ENCODE measurements at places on chromosomes 2 and 18.

GRCh38 chr2:216696751-216697560 lies 1.6 kb upstream of the IGFBP5 start:
- no peak for DNase-seq

- DNase-seq = no peak
Measured at GRCh38 chr2:2851806-2852777, 521.0 kb upstream of the MYT1L start.

GRCh38 chr2:195212586-195212985 lies 444.4 kb upstream of the SLC39A10 start:
- DNase-seq = no peak

- no peak for DNase-seq
Measured at GRCh38 chr2:24080701-24081100, 3.9 kb downstream of the TP53I3 start.

DNA sequence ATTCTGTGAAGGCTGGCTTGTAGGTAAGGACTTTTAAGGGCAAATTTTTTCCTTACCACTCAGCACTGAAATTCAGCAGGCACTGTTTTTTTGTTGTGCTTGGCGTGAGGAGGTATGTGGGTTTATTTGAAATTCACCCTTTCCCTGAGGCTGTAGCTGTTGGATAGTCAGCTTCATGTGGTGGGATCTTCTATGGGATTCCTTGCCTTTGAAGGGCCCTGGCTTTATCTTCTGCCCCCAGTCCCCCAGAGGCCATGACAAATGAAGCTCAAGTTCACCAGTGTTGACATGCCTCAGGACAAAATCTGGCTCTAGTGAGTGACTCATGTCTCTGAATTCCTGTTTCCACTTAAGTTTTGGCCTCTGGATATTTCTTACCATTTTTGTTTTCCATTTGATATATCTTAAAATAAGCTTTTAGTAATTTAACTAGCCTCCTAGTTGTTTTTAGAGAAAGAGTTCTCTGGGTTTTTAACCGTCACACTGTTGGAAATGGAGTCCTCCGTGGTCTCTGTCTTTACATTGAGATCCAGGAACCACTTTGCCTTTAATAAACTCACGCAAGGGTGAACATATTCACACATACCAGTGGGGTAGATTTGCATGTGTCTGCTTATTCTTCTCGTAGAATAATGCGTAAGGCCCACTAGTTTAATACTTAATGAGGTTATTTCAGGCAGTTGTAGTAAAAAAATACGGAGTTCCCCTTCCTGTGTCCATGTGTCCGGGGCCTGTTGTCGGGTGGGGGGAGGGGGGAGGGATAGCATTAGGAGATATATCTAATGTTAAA lies 211.1 kb upstream of the FAM98A start:
- DNase-seq = no peak

DNA sequence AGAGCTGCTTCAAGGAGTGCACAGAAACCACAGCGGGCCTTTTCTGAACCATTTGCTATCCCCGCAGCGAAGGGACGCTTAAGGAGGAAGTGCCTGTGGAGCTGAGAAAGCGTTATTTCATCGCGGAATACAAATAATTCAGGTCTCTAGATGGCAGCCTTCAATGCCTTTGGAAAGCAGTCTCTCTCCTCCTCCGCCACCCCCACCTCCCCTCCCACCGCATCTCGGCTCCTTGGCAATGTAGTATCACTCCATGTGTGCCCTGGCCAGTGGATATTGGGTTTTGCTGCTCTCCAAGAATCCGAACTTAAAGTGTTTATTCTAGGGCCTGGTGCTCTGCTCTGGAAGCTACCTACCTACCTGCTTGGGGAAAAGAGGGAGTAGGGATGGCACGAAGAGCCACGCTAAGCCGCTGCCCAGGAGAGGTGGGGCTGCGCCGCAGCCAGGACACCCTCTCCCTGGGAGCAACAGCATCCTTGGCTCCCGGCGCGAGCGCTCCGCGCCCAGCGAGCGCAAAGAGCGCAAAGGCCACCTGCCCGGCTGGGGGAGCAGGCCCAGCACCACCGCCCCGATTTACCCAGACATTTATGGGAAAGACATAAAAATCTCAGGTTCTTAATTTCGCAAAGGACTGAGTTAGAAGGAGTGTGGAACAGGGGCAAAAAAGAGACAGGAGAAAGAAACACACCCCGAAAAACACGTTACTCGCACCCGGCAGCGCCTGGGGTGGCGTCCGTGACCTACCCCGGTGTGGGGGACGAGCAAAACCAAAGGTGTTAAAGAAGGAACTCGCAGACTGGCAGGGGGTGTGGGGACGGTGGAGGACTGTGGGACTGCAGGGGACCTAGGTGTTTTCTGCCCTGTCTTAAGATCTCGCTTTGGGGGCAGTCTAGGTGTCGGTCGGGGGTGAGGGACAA lies 1.0 kb downstream of the SPHKAP start:
- DNase-seq = no peak

DNA sequence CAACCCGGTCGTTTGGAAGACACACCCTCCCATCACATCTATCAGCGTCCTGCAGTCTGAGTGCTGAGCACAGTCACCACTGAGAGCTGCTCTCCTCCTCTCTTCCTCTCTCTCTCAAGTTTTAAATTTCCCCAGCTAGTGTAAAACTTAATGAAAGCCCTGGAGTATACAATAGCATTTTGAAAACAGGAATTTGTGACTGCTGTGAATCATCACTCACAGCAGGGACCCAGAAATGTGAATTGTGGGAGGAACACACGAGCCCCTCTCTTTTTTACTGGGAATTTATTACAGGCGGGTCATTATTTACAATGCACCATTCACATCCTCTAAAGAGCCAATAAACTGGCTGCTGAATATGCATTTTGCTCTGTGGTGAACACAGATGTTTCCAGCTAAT lies 185.0 kb upstream of the SMIM21 start:
- no peak for DNase-seq

DNA sequence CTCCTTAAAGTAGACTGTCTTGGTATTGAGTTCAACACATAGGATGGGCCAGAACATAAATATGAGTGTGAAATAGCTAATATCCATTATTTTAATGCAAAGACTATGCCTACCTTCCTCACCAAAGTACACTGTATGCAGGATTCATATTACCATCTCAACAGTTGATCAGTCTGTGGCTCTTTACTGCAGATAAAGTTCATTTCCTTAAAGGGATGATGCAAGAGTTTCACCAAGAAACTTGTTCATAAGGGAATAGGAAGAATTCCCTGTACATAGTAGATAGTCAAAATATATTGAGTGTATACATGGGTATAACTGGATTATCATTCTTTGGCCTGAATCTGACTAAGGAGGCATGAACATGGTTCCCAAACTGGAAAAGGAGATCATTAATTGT lies 35.0 kb downstream of the MARS2 start:
- DNase-seq = no peak

DNA sequence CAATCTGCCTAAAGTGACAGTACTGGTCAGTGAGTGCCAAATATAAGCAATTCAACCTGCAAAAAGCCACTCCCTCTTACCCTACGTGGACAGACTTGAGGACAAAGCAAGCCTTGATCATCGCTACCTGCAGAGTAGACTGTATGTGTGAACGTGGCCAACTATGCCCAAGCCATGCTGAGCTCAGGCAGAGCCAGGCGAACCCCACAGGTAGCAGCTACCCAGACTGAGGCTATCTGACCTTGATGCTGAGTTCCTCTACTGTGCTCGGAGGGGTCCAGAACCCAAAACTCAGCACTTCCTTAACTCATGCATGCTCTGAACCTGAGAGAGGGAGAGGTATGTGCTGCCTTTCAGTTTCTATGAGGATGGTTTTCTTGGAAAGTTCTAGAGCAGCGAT lies 63.5 kb upstream of the TMEM200C start:
- DNase-seq = no peak

DNA sequence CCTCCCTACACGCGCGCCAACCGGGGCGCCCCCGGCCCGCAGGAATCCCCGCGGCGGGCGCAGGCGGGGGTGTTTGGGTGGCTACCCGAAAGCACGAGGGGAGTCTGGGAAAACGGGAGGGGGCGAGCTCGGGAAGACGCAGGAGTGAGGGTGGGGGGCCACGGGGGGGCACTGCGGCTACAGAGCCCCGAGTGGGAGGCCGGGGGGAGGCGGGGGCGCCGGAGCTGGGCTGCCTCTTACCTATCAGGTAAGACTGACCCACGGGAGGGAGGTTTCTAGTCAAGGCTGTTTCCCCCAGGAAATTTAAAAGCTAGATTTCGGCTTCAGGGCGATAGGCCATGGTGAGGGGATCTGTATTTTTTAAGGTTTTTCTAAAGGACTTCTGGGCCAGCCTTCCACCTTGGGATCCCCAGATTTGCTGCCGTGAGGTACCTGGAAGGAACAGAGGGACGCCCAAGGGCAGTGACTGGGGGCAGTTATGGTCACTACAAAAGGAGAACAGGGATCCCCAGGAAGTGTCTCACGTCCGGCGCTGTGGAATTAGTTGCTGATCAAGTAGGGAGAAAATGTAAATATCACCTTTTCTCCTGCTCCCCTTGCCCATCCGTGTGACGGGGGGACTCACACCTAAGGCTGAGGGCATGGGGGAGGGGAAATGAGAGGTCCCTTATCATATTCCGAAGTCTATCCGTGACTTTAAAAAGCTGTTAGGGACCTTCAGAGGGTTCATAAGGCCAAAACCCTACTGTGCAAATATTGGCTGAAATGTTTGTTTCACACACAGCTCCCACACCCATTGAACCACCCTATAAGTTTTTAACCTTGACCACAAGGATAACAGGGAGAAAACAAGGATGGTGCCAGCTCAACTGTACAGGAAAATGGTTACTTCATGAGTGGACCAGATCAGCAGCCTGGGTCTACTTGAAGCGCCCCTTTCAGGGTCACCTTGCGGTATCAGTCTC lies 638 bp upstream of the IRS1 start:
- DNase-seq = no peak

- no peak for DNase-seq
Measured at GRCh38 chr2:142222715-142223114, 91.9 kb upstream of the LRP1B start.

- no peak for DNase-seq
Measured at GRCh38 chr2:178279142-178279541, 84.8 kb downstream of the OSBPL6 start.

GRCh38 chr2:147488472-147488871 lies 356.4 kb upstream of the ACVR2A start:
- no peak for DNase-seq

GRCh38 chr2:144409241-144409640 lies 110.7 kb downstream of the ZEB2 start:
- no peak for DNase-seq

DNA sequence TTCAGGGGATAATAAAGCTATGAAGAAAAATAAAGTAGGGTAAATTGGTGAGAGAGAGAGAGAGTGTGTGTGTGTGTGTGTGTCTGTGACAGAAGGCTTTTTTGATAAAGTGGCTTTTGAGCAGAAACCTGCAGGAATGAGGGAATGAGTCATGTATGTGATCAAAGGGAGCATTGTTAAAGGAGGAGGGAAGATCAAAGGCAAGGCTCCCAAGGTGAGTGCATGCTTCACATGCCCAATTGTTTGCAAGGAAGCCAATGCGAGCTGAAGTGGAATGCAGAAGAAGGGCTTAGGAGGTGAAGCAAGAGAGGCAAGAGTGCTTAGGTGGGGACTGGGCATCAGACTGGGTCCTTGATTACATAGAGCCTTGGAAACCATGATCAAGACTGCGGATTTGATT lies 96.8 kb downstream of the DNAH6 start:
- no peak for DNase-seq

DNA sequence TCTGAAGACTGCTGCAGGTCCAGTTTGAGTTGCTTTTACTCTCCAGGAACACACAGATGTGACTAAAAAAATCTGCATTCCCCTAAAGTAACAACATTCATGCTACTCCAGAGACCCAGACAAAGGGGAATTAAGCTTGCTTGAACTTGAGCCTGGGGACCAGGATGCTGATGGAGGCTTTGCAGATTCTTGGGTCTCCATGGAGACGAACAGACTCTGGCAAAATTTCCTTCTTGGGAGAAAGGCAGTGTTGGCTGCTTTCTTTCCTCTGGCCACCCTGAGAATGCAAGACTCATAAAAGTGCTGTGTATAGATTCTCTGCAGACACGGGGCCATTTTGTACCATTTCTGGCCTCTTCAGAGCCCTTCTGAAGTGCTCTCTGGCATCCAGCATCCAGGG lies 112.0 kb downstream of the ACTR3 start:
- DNase-seq = no peak

DNA sequence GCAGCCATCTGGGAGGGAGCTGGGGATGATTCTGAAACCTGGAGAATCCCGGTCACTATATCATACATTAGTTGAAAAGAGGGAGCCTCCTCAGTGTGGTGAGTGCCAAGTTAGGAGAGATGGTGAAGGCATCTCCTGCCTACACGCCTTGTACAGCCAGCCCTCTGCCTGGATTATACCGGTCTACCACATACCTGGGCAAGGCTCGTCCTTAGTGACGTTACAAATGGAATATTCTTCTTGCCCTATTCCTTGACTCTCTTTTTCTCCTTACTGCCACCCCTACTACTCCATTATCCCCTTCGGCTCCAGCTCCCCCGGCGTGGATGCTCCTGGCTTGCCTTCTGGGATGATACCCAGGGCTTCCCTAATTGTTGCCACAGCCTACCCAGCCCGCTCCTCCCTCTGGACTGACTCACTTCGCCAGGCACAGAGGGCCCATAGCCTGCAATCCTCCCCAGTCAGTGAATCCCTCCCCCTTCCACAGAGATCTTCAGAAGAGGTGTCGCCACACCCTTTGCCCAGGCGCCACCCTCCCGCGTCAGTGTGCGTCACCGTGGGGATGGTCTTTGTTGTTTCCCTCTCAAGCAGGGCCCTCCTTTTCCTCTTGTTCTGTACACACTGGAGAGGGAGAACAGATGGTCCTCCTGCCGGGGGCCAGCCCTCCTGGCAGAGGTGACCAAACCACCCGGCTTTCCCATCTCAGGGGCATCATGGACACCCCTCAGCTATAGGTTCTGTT lies 115.2 kb upstream of the EPAS1 start:
- no peak for DNase-seq

DNA sequence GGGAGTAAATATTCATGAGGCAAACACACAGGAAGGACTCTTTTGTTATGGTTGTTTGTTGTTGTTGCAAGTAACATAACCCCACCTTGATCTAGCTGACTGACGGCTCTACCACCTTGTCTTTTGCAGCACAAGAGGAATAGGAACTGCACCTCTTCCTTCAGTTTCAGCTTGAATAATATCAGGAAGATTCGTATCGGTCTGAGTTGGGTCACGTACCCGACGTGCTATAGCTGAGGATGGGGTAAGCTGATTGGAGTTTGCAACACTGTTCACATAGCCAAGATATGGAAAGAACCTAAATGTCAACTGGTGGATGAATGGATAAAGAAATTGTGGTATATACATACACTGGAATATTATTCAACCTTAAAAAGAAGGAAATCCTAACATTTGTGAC lies 14.5 kb upstream of the IL1RN start:
- DNase-seq = no peak

Data from stimulated activated CD8-positive, alpha-beta memory T cell treated with anti-CD3 and anti-CD28 coated beads, Interleukin-2, amount 100 ng/mL, for 1 hour (primary cell).